Mammary epithelial cell (primary cell): ENCODE measurements at places on chromosomes 6 and 20.

DNA sequence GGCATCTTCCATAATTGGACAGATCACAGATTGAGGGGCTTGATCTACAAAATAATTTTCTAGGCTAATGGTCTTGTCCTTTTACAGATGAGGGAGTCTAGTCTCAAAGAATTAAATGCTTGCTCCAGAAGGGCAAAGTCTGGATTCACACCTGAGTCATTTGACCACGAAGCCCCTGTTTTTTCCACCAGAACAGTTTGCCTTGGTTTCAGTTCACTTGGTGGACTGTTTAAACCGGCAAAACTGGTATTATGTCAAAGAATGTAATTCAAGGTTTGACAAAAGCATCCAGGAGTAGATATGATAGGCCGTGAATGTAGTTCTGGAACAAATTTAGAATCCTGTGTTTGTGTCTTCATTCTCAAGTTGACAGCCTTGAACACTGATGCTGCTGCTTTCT lies 3.3 kb downstream of the MYO6 start:
- DNase-seq = peak; percentile 75

GRCh38 chr6:79630883-79631692 lies at the start of gene SH3BGRL2:
SH3BGRL2 (plus strand) TSS chr6:79631329; CDS start chr6:79631462, 133 bp downstream.
- peak; percentile 63 for DNase-seq

DNA sequence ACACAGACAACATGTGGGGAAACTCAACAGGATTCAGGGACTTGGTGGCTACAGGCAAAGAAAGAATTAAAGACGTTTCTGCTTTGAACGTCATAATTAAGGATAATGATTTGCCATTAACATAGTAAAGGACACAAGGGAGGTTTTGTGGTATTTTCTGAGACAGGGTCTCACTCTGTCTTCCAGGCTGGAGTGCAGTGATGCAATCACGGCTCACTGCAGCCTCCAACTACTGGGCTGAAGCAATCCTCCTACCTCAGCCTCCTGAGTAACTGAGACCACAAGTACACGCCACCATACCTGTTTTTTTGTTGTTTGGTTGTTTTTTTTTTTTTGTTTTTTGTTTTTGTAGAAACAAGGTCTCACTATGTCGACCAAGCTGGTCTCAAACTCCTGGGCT lies 62.4 kb downstream of the MAP3K5 start:
- no peak for DNase-seq

GRCh38 chr20:51195419-51195901 lies 172.6 kb upstream of the KCNG1 start:
- peak; percentile 42 for DNase-seq

DNA sequence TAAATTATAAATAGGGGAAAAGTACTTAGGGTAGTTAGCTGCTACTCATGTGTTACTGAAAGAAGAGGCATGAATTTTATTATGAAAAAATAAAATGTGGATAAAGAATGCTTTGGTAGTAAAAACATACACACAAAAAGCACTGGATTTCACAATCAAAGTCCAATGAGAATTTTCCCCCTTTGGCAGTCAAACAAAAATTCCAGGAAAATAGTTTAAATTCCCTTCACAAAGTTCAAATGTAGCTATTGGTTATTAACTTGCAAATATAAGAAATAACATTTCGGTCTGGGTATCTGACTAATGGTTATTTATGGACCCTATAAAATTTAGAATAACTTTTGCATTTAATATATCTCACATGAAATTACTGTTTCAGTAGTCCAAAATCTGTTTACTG lies 210.4 kb downstream of the FOXC1 start:
- no peak for DNase-seq

DNA sequence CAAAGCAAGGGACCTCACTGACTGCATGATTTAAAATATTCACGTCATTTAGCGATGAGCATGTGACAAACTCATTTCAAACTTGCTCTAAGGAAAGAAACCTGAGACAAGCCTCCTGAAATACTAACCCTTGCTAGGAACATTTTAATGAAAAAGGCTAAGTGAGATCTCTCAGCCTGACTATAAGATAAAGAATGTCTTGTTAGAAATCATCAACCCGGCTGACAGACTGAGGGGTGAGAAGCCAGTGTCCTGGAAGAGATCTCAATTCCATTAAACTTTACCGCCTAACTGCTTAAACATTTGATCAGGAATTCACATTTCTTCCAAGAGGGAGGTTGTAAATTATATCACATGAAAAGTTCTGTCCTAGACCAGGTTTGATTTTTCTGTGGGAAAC lies 274.8 kb upstream of the EXOC2 start:
- DNase-seq = no peak

DNA sequence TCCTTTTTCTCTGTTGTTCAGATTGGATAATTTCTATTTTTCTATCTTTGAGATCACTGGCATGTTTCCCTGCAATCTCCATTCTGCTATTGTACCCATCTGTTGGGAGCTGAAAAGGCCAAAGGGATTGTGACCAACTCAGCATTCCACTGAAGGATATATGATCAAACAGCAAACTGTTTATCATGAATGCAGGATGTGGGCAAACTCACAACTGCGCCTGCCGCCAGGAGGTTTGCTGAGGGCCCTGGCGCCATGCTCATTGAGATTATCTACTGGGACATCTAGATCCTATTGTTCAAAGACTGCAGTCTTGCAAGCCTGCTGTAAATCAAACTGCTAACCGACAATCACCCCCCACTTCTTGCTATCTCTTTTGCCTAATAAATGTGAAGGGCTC lies 3.8 kb upstream of the FKBP1A start:
- no peak for DNase-seq
